Nucleus accumbens (tissue), 56 donors: ENCODE measurements at places on chromosomes 7 and 10.

DNA sequence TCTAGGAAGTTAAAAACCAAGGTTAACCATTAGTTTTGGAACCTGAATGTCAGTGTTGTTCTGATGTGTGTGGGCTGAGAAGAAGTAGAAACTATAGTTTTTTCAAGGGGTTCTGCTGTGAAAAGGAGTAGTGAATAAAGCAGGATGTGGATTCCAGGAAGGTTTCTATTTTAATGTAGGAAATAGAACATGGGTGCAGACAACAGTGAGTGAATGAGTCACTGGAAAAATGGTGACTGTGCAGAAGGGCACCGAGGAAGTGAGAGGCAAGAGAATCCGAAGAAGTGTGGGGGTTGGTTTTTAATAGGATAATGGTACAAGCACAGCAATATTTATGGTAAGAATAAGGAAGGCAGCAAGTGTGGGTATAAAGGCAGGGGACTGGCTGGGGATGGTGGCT is 120.4 kb downstream of the ARHGAP21 start:
- no peak for DNase-seq

GRCh38 chr7:154927624-154928125 is 75.2 kb downstream of the PAXIP1 start:
- peak; percentile 30 for DNase-seq

DNA sequence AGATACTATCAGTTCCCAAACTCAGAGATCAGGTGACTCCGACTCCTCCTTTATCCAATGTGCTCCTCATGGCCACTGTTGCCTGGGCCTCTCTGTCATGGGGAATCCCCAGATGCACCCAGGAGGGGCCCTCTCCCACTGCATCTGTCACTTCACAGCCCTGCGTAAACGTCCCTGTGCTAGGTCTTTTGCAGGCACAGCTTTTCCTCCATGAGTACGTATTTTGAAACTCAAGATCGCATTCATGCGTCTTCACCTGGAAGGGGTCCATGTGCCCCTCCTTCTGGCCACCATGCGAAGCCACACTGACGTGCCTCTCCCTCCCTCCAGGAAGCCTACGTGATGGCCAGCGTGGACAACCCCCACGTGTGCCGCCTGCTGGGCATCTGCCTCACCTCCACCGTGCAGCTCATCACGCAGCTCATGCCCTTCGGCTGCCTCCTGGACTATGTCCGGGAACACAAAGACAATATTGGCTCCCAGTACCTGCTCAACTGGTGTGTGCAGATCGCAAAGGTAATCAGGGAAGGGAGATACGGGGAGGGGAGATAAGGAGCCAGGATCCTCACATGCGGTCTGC is 162.2 kb downstream of the EGFR start:
- no peak for DNase-seq

GRCh38 chr10:116886772-116887171 is 37.5 kb downstream of the ENO4 start:
- no peak for DNase-seq

DNA sequence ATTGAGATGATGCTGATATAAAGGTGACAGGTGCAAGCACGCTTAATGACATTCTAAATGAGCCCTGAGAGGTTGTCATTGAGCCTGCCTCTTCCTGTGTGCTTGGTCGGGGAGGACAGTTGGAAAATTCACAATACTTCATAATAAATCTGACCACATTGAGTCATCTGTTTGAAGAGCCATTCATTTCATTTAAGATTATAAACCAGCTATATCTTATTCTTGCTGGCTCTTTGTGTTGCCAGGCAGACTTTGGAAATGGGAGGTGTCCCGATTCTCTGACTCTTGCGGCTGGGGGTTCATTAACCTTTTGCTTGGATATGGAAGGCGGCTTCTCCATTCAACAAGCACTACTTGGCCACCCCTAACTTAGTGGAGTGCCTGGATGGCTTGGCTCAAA is 198.2 kb downstream of the FANK1 start:
- DNase-seq: no peak

DNA sequence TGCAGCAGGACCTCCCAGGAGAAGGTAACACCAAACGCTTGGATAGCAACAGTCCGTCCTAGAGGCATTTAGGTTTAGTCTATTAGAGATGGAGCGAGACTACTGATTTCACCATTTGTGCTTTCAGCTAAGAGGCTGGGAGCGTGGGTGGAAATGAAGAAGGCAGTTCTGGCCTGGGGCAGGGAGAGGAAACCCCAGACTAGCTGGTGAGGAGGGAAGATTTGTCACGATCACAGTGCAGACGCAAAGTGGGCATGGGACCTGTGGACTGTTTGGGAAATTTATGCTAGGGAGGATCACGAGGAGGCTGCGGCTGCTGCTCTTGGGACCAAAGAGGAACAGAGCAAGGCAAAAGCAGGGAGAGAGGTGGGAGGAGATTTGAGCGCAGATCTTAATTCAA is 130.4 kb upstream of the AOAH start:
- no peak for DNase-seq

DNA sequence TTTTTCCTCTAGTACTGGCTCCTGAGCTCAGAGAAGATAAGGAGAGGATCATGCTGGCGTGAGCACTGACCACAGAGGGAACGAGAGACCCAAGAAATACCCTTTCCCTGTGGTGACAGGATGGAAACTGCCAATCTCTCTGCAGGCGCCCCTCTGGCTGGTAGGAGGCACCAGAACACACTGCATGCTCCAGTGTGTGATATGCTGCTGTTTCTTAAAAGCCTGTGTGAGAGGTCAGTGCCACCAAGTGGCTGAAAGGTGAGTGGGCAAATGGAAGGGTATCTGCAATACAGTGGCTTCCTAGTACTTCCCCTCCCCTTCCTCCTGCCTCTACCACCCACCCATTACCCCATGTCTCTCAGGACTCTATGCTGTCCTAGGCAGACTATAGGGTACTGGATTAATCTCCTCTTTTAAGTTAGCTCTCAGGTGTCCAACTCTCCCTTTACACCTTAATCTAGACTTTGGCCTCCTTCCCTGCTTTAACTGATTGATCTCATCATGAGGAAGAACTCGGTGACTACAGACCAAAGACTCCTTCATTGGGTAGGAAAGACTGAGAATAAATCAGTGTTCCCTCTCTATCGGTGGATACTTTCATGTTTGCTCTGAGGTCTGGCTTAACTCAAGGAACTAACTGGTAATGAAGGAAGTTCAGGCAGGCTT is 283.6 kb downstream of the ADRA2A start:
- peak; percentile 1 for DNase-seq

DNA sequence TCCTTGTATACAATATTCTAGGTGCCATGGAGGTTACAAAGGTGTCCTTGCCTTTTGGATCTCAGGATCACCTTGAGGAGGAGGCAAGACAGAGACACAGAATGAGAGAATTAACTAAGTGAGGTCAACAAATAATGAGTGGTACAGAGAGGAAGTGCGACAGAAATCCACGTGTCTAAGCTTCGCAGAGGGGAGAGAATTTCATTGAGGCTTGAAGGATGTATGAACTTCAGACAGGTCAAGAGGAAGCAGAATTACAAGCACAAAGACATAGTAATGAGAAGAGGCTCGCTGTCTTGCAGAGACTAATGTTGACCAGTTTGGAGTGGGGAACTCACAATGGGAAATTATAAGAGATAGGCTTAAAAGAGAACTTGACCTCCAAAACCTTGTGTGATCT is 308.7 kb downstream of the FRMD4A start:
- DNase-seq: no peak

DNA sequence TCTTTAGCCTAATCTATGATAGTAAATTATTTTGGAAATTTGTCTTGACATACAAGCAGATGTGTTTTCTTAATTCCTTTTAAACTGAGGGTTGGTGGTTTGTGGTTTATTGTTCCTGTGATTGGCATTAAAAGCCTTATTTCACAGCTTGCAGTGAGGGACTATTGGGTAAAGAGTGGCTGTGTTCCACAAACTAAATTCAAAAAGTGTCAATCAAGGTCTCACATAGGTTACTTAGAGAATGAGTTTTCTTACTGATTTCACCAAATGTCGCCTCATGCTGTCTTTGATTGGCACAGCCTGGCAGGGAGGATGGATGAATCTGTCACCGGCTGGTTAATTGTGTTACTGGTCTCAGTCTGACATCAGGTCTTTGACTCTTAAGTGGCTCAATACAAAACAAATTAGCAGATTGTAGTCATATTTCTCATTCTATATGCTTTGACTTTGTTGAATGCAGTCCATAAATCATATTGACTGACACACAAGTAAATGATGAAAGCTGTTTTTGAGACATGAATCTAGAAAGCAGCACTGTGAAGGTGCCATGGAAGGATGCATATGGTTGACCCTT is 66.8 kb upstream of the CYP26C1 start:
- no peak for DNase-seq

DNA sequence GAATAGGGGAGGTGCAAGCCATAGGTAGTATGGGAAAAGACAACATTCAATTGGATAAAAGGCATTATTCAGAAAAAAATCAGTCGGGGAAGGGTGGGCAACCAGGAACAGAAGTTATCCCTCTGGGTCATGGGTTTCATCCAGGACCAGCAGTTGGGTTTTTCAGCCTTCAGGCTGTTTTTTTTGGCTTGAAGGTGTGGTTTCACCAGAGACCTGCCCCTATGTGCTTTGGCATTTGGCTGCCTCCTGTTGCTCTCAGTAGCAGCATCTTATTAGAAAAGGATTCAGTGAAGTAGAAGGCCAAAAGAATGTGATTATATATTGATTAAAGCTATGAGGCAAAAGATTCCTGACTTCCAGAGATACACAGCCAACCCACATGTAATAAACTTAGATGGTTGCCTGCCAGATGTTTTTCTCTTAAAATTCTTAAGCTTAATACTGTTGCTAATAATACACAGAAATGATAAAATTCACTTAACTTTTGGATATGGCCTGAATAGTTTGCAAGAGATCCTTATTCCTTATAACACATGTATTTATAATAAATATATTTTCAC is 251.7 kb upstream of the CSTF2T start:
- no peak for DNase-seq

GRCh38 chr10:121426307-121426706 is 171.9 kb downstream of the FGFR2 start:
- no peak for DNase-seq

DNA sequence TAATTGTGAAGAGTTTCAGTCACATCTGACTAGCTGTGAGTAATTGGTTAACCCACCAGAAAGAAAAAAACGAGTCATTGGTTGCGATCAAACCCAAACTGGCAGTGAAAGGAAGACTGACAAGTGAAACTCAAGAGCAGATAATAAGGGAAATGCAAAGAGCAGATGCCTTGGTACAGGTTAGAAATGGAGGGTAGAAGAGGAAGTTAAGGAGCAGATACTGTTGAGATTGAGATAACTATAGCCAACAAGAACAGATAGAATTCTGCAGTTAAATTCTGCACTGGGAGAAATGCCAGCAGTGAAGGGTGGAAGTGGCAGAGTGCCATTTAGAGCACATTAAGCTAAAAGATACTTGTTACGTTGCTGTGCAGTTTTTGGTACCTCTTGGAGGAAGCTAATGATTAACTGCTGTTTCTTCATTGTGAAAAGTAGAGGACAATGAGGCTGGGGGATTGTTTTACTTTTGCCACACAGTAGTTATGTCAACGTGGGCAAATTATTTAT is 65.8 kb downstream of the CDK13 start:
- peak; percentile 5 for DNase-seq

- DNase-seq: no peak
Measured at GRCh38 chr7:55570218-55570873, 2.0 kb downstream of the VOPP1 start.

DNA sequence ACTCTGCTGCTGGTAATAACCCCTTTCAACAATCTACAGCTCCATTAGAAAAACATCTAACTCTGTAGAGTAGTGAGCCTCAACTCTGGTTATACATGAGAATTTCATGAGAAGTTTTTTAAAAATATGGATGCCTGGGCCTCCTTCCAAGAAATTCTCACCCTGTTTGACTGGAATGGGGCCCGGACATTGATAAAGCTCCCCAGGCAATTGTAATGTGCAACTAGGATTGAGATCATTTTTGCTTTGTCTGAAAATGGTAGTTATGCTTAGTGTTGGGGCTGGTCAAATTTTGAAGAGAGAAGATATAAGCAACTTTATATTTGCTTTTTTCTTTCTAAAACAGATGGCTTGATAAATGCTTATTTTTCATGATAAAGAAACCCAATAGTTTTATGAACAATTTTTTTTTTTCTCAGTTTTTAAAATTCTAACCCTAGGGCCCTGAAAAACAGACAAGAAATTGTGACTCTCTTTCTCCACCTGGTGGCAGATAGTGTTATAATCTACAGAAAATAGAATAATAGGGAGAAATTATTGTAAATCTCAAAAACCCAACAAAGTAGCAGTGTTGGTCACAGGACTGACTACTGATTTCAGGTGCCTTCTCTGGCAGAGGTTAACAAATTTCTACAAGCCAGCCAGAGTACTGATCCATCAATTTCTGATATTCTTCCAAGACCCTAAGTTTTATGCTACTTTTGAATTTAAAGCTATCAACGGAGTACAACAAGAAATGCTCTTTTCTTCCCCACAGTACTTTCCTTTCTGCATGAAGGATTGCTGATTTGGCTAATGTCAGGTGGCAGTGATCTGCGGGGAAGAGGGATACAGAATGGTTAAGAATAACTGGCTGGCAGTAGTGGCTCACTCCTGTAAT is 174.8 kb downstream of the DKK1 start:
- DNase-seq: no peak

DNA sequence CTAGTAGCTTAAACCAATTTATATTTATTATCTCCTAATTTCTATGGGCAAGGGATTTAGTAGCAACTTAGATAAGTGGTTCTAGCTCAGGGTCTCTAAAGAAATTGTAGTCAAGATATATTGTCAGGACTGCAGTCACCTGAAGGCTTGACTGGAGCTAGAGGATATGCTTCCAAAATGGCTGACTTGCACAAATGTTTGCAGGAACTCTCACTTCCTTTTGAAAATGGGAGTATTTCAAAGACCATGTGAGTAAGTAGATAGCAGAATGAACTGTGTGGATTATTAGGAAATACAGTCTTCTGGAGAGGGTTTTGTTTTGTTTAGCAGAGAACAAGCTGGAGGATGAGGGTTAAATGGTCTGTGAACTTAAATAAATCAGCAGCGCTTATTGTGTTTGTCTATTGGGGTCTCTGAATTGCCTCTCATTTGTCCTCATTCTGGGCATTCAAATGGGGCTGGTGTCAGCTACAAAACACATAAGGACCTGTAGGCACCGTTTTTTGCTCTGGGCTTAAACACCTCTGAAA is 524.6 kb downstream of the LRMDA start:
- DNase-seq: no peak

DNA sequence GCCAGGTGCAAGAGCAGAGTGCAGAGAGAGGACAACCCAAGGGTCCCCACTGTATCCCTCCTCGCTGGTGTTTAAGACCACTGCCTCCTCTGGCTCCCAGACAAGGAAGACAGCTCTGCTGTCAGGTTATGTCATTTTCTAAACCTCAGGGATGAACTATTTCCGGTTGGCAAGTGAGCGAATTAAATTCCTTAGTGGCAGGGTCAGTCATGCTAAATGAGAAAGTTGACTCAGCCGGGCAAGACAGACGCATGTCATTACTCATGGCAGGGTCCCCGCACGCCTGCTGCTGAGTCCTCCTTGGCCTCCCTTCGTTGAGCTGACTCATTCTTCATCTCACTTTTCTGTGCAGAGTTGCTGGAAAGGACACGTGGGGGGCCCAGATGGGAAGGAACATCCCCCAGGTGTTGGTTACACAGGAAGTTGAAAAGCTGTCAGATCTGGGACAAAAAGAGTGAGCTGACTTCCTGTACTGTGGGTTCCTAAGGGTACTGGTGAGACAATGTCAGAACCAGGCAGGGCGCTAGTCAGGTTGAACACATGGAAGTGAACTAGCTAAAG is 47.1 kb upstream of the UCN3 start:
- no peak for DNase-seq
